ENCODE measurements at places on chromosomes 1 and 21.

GRCh38 chr1:204036882-204037655, 35.8 kb upstream of the SOX13 start:
- DNase-seq, result no peak

DNA sequence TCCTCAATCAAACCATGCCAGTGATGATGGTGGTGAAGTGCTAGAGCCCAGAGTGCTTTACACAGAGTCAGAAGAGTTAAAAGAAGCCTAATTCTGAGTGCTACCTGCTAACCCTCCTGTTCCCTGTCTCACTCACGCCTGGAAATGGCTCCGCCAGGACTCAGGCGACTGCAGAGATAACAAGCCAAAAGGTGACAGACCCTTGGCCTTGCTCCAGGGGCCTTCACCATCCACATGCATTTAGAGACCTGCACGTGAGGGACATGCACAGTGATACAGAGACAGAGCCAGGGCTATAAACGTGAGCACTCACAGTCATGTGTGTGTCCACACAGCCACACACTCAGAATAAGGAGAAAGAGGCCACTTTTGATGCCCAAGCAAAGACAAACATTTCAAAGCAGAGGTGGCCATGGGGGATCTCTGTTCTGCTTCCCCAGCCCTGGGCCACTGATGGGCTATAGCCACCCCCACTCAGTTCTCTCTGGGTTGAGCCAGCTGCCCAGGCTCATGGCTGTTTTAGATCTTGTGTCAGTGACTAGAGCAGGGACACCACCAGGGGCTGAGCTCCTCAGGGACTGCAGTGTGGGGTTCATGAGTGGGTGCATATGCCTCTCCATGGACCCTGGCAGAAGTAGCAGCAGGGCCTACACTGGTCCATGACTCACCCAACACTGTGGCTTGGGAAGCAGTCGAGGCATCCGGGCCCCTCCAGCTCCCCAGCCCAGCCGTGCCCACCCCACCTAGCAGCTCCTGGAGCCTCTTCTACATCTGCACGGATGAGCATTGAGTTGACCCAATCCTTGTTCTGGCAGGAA, 117.2 kb downstream of the EPHB2 start:
- no peak for DNase-seq

- DNase-seq, result no peak
These were observed 33.2 kb upstream of the EPHA8 start for GRCh38 chr1:22529901-22530621.

- DNase-seq, result no peak
These were observed 53.5 kb upstream of the CTTNBP2NL start for GRCh38 chr1:112342558-112342957.

GRCh38 chr1:186783193-186783592, 45.6 kb upstream of the PLA2G4A start:
- no peak for DNase-seq

GRCh38 chr1:5685446-5686040, 306.7 kb downstream of the NPHP4 start:
- no peak for DNase-seq

DNA sequence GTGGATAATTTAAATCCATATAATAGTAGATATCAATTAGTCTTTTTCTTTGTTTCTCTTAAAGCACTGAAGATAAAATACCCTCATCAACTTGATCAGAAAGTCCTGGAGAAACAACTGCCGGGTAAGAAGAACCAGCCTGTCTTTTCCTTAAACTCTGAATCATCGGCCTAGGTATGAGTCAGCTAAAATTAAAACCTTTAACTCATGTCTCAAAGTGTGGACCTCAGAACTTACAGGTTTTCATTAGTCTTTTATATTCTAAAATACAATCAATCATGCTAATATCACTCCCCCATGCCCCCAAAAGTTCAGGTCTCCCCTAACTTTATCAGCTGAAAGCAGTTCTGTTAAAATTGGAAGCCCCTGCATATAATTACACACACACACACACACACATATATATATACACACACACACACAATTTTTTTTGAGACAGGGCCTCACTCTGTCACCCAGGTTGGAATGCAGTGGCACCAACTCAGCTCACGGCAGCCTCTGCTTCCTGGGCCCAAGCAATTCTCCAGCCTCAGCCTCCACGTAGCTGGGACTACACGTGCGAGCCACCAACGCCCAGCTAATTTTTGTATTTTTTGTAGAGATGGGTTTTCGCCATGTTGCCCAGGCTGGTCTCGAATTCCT, 61.3 kb downstream of the B3GALNT2 start:
- no peak for DNase-seq

DNA sequence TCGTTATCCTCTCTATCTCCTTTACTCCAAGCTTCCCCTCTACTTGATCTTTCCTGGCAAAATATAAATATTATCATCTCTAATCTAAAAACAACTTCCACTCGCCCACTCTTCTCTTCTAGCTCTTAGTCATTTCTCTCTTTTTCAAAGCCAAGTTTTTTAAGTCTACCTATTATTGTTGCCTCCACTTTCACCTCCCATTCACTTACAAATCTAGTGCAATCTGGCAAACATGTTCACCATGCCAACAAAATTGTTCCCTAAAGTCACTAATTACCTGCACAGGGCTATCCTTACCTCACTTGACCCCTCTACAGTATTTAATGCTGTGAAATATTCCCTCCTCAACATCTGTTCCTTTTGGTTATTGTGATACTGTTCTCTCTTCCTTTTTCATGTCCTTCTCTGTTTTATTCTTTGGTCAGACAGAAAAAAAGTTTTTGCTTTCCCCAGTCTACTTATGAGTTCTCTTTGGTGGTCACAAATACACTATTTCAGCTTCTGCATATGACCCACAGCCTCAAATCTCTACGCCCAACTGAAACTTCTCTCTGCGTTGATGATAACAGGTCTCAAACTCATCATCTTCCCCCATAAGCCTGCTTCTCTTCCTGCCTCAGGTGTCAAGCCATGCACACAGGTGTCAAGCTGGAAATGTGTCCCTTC, 31.9 kb upstream of the RAP1A start:
- DNase-seq, result no peak

DNA sequence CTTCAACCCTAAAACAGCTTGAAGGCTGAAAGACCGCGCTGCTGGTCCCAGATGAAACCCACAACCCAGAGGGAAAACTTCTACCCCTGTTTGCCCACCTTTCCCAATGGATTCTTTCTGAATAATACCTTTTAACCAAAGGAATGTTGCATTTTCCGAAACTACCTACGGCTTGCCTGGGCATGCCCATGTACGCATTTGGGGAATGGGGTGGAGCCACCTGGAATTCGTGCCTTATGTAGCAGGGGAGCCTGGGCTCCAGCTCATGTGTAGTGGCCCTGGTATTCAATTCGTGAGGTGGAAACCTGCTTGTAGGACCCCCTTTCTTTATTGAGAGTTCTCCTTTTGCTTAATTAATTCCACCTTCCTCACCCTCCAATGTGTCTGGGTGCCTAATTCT, 256.6 kb upstream of the RGS18 start:
- DNase-seq, result no peak

DNA sequence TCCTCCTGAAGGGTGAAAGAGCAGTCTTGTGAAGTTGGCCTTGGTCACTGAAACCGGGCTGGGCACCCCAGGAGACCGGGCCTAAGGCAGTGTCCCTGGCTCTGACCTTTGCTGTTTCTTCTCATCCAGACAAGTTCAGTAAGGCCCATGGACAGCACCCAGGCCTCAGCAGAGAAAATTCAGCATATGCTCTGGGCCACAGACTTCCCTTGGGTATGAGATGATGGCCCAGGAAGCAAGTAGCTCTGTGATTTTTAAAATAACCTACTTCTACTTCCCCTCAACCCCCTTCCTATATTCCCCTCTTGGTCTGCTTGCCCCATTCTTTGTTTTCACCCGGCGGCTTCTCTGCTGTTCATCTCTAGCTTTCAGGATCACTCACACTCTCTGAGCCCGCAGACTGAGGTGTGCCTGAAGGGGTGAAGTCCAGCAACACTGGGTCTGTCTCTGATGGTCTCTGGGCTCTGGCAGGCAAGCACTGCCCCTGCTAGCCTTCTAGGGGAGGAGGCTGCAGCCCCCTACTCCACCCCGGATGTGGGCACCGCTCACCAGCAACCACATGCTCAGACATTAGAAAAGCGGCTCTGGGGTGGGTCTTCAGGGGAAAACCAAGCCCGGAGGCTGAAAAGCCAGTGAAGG, 2.9 kb upstream of the GPR25 start:
- DNase-seq, result no peak

DNA sequence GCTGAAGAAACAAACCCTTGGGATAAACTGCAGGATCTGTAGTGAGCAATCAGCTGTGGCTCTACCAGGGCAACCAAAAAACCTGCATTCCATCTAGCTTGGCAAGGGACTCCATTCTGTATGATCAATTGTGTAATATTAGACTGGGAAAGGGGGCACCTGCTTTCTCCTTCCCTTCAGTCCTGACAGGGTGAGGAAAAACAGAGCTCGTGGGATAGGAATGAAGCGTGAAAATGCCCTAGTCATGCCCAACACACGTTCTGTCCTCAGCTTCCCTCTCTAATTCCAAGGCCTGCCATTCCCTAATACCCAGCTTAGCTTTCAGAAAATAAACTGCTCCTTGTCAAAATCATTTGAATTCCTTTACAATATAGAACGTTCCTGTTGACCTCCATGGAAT, 442.3 kb downstream of the PLPP3 start:
- no peak for DNase-seq

DNA sequence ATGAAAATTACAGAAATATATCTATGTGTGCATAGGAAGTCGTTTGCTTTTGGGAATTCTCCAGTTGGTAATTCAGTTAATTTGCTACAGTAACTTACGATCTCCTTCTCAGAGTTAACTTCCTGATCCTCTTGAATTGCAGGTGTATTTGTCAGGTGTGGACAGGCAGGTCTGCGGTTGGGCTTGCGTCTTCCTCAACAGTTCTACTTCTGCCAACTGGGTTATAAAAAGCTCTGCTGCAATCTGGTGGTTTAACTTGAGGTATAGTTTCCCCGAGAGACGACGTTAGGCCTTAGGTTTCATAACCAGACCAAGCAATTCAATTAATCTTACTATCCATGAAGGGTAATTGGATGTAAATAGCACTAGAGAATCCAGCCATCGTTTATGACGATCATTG, 88.2 kb downstream of the GABPA start:
- no peak for DNase-seq

DNA sequence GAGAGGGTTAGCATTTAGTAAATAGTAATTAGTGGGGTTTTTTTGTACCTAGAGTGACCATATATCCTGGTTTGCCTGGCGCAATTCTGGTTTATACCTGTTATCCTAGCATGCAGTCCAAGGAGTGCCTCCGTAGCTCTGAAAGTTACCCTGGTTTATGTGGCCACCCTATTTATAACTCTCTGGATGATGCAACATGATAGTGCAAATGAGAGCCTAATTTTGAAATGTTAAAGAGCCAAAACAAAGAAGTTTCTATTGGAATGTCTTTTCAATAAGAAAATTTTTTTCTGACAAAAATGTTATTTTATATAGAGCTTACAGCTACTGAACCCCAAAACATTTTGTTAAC, 5.7 kb downstream of the AHCYL1 start:
- DNase-seq, result no peak

DNA sequence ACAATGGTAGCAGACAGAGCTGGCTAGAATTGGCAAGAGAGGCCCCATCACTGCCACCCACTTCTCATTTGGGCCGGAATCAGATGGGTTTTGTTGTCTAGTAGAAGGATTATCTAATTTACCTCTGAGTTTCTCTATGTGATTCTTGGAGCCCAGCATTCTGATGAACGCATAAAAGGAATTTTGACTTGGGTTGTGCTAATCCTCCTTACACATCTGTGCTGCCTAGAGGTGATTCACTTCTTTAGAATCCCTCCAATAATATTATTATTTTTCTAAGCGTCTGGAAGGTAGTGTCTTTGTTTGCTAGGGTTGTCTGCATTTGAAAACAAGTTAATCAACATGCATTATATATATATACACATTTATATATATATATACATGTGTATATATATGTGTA, 118.1 kb downstream of the RUNX1 start:
- DNase-seq, result no peak

- no peak for DNase-seq
These were observed 136.7 kb downstream of the FCRL5 start for GRCh38 chr1:157415661-157416060.

DNA sequence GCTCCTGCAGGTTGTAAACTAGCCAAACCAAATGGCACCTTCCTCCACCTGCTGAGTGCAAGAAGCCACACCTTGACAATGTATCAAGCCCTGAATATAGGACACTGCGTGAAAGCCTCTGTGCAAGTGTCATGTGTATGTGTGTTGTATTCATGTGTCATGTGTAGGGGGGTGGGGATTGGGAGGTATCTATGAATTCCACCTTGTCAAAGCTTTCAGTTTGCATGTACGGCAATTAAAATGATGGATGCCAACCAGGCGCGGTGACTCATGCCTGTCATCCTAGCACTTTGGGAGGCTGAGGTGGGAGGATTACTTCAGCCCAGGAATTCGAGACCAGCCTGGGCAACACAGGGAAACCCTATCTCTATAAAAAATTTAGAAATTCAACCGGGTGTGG, 19.8 kb downstream of the CD34 start:
- no peak for DNase-seq

DNA sequence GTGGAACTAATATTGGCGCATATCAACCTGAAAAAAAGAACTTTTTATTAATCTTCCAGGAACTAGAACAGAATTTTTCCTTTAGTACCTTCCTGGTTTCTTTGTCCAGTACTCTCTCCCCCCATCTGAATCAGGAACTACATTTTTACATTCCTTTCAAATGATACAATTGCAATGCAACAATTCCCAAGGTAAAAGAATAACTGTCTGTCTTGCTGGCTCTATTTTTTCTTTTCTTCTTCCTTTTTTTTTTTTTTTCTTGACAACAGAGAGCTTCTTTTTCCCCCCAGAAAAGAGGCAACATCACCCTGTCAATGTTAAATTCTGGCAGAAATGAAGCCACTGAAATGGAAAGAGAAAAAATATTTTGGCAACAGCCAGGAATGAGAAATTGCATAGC, 4.5 kb upstream of the CD101 start:
- no peak for DNase-seq

DNA sequence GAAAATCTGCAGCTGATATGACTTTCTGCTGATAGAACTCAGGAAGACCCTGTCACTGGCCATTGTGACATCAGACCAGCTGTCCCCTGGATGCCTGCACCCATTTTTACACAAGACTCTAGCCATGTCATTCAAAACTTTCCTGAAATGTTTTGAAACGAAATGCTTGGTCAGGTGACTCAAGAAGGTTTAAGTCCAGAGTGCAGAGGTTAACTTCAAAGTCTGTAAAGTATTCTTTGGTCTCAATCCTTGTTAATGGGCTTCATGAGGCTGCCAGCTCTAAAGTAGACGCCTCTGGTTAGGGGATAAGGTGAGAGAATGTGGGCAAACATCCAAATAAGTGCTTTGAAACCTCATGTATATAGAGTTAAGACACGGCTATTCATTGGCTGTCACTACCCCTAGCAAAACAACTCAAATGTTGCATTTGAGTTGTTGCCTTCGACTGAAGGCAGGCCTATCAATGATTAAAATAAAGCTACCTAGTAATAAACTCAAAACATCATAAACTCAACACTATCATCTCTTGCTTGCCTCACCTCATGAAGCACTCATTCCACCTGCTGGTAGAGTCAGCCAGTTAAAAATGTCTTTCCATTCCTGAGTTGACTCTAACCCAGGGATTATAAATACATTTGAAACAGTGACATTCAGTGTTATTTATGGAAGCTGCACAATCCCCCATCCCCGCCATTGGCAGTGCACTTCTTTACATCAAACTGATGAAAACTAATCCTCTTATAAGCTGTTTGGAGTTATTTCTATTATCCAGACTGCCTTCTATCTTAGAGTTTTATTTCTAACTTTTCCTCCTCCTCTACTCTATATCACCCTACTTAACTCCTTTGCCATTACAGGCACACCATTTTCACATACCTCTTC, 26.0 kb downstream of the RABIF start:
- no peak for DNase-seq

Data from T1000 (cell line).